Neural crest cell (in vitro differentiated cells): ENCODE measurements at places on chromosomes 5 and 9.
A peak's percentile ranks its signal among the peaks of the same experiment; 100 is the strongest.

GRCh38 chr9:124221676-124222075, 36.1 kb upstream of the NEK6 start:
- no peak overlapping the region for H3K27ac ChIP-seq
- H3K4me1 ChIP-seq: peaks cover 7% of the 10 kb centered on the region
- H3K4me3 ChIP-seq: no peak overlapping the region

DNA sequence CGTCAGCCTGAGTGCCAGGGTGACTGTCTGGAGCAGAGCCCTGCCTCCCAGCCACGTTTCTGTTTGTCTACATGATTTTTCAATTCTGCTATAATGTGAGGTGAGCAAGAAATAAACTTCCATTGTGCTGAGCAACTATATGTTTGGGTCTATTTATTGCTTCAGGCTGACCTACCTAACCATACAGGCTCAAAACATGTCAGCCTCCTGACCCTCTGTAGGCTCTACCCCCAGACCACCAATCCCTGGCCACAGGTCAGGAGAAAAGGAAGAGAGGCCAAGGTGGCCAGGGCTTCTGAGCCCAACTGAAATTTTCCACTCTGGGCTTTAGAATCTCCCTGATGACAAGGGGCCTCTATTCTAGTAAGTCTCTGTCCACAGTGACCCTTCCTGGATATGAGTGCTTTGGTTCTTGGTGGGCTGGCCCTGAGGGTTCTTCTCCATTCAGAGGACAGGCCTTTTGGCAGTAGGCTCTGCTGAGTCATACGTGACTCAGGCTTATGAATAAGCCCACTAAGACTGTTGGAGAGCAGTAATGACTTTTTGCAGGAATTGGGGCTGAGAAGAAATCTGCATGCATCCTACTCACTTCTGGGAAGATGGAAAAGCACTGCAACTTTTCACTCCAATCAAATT, 117.2 kb upstream of the TBCA start:
- no peaks in the 10 kb centered on the region for H3K36me3 ChIP-seq
- H3K27ac ChIP-seq: peak overlapping the region; percentile 44
- no peak overlapping the region for H3K4me3 ChIP-seq
- DNase-seq: no peak
- H3K27me3 ChIP-seq: no peaks in the 10 kb centered on the region

GRCh38 chr5:72145348-72145747, 38.1 kb downstream of the MAP1B start:
- H3K27me3 ChIP-seq: no peaks in the 10 kb centered on the region
- no peak overlapping the region for H3K4me3 ChIP-seq
- no peak for DNase-seq
- H3K4me1 ChIP-seq: peaks cover 80% of the 10 kb centered on the region
- no peak overlapping the region for H3K27ac ChIP-seq

- H3K4me3 ChIP-seq: no peak overlapping the region
- H3K4me1 ChIP-seq: no peaks in the 10 kb centered on the region
- no peak for DNase-seq
- no peaks in the 10 kb centered on the region for H3K27me3 ChIP-seq
- no peaks in the 10 kb centered on the region for H3K36me3 ChIP-seq
Observed at GRCh38 chr9:18393340-18394130, 80.4 kb upstream of the ADAMTSL1 start.

DNA sequence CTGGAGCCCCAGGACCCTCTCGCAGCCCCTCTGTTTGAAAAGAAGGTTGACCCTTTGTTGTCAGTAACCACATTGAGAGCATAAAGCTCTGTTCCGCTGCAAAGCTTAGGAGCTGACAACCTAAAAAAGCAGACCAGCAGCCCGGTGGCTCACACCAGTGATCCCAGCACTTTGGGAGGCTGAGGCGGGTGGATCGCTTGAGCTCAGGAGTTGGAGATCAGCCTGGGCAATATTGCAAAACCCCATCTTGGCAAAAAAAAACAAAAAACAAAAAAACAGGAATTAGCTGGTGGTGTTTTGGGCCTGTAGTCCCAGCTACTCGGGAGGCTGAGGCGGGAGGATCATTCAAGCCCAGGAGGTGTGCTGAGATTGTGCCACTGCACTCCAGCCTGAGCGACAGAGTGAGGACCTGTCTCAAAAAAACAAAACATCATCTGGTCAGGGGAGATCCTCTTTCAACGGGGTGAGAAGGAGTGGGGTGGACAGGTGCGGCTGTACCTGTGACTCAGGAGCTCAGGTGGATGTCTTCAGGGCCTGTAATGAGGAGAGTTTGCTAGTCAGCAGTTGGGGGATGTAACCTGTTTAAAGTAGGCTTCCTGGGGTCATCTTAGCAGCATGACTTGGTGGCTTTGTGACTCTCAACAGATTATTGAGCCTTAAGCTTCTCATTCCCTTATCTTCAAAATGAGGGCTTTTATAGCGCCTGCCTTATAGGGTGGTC, 694 bp upstream of the REEP2 start:
- peak overlapping the region; percentile 93 for H3K4me3 ChIP-seq
- peaks cover 3% of the 10 kb centered on the region for H3K36me3 ChIP-seq
- no peak for DNase-seq
- peaks cover 32% of the 10 kb centered on the region for H3K4me1 ChIP-seq

GRCh38 chr5:138257583-138257982, 16.8 kb downstream of the GFRA3 start:
- no peaks in the 10 kb centered on the region for H3K27me3 ChIP-seq
- no peak overlapping the region for H3K4me3 ChIP-seq
- H3K4me1 ChIP-seq: peaks cover 4% of the 10 kb centered on the region
- no peaks in the 10 kb centered on the region for H3K36me3 ChIP-seq
- no peak for DNase-seq

DNA sequence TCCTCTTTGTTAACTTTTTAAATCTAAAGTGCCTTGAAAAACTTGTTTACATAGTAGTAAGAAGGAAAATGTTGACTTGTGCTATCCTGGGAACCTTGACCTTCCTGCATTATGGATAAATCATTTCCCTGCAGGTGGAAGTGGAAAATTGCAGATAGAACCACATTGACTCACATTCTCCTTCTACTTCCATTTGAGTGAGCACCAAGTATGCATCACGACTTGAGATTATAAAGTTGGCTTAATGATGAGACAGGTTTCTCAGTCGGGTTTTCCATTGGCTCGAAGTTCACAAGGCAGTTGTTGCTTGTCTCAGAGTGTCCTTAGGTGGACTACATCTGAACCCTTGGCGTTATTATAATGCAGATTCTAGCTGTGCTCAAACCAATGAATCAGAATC, 39.9 kb downstream of the DOCK8 start:
- no peaks in the 10 kb centered on the region for H3K36me3 ChIP-seq
- H3K4me1 ChIP-seq: no peaks in the 10 kb centered on the region
- H3K4me3 ChIP-seq: no peak overlapping the region
- DNase-seq: no peak
- peaks cover 13% of the 10 kb centered on the region for H3K27me3 ChIP-seq

DNA sequence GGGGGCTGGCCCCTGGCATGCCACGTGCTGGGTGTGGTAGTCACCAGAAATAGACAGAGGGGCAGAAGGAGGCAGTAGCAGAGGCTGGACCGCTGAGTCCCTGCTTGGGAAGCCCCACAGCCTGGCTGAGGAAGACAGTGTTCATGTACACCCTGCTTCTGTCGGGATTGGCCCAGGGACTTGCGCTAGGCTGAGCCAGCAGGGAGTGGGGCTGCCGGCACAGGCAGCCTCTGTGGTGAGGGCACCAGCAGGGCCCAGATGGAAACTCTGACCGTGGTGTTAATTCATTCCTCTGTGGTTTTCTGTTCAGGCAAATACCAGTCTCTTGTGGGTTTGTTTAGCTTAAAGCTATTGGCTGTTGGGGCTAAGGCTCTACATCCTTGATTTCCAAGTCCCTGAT, 108.6 kb upstream of the RAD23B start:
- no peaks in the 10 kb centered on the region for H3K36me3 ChIP-seq
- H3K4me1 ChIP-seq: peaks cover 37% of the 10 kb centered on the region
- H3K27ac ChIP-seq: no peak overlapping the region
- H3K4me3 ChIP-seq: no peak overlapping the region

DNA sequence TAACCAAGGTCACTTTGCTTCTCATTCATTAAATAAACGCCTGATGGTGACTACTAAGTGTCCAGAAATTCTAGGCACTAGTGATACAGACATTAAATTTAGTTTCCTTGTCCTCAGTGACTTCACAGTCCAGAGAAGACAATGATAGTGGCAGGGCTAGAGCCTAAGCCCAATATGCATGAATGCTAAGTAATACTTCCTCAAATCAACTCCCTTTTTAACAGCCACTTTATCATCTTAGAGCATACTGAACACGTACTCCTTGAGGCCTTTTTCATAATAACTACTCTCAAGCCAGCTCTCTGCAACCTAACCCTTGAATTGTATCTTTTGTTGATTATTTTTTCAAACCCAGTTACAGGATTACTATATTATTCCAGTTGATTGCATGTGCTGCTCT, 74.1 kb downstream of the STX17 start:
- H3K36me3 ChIP-seq: no peaks in the 10 kb centered on the region
- H3K27ac ChIP-seq: no peak overlapping the region
- no peak for DNase-seq
- peaks cover 11% of the 10 kb centered on the region for H3K4me1 ChIP-seq

- H3K27ac ChIP-seq: peak overlapping the region; percentile 2
- no peak for DNase-seq
- H3K4me3 ChIP-seq: peak overlapping the region; percentile 17
- H3K27me3 ChIP-seq: no peaks in the 10 kb centered on the region
Observed at GRCh38 chr9:113454914-113455761, 8.4 kb upstream of the RGS3 start.

DNA sequence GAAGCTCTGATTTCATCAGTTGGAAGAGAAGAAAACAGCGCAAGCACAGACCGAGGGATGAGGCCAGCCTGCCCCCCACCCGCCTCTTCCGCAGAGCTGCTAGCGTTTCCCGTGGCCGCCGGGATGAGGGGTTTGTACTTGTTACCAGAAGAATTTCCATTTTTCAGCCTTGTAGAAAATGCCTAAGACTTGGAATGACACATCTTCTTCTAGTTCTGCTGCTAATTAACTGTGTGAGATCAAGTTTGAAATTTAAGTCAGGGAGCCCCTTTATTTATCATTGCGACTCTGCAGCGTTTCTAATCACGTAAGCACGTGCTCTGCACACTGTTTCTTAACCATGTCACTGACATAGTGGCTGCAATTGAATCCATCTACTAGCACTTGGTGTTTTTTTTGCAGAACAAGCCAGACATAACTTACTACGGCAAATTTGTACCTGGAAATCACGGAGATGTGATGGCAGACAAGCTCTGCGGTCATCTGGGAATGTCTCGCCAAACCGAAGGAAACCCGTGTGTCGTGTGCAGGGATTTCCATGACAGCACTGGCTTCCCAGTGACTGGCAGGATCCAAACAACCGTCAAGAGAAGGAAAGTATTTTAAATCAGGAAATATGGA, 41.8 kb upstream of the ROR2 start:
- no peaks in the 10 kb centered on the region for H3K36me3 ChIP-seq
- H3K4me3 ChIP-seq: no peak overlapping the region
- peaks cover 4% of the 10 kb centered on the region for H3K4me1 ChIP-seq
- no peak for DNase-seq
- H3K27me3 ChIP-seq: peaks cover 4% of the 10 kb centered on the region

DNA sequence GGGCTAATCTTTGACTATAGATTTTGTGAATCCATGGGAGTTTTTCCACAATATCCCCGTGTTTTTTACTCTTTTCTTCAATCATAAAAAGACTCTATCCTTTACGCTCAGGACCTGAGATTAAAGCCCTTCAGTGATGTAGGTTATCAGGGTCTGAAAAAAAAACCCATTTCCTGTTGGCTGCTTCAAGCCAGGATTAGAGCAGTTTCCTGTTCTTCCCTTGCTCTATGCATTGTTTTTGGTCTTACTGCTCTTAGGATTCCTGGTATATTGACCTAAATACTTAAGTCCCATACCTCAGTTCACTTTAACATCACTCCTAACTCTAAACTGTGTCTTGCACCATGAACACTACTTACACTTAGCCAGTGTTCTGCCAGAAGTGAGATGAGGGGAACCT, 319.3 kb upstream of the CHD1 start:
- H3K4me1 ChIP-seq: no peaks in the 10 kb centered on the region
- DNase-seq: no peak
- no peaks in the 10 kb centered on the region for H3K27me3 ChIP-seq
- H3K27ac ChIP-seq: no peak overlapping the region
- H3K4me3 ChIP-seq: no peak overlapping the region

GRCh38 chr5:113378959-113379541, 55.7 kb downstream of the TSSK1B start:
- no peak overlapping the region for H3K4me3 ChIP-seq
- no peaks in the 10 kb centered on the region for H3K36me3 ChIP-seq
- H3K27me3 ChIP-seq: no peaks in the 10 kb centered on the region
- no peaks in the 10 kb centered on the region for H3K4me1 ChIP-seq
- H3K27ac ChIP-seq: no peak overlapping the region
- peak; percentile 59 for DNase-seq

DNA sequence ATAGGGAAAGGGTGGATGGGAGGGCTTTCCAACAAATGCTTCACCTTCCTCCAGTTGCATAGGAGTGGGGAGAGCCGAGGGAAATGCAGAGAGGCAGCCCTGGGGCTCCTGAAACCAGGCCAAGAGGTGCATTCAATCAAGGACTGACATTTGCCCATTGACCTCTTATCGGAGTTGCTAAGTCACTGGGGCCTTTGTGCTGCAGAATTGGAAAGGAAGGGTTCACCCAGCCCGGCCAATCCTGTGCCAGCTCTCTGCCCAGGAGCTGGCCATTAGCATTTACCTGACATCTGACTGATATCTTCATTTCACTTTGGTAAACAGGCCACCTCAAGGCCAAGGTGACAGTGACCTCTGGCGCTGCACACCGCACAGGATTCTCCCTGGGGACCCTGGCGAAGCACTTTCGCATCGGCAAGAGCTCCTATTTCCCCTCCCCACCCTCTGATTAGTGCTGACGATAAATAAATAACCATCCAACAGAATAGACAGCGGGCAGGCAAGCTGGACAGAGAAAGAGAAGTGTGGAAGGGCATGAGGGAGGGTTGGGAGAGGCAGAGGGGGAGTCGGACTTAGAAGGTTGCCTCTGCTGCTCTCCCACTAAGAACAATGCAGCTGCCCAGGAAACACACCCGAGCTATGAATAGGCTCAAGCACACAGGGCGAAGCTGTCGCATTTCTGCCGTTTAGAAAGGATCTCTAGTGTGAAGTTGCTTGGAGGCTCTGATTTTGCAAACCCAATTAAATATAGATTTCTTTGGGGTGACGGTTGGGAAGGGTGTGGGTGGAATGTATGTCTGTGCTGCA, 57.0 kb upstream of the BOD1 start:
- peak overlapping the region; percentile 45 for H3K27ac ChIP-seq
- H3K36me3 ChIP-seq: no peaks in the 10 kb centered on the region
- H3K4me3 ChIP-seq: no peak overlapping the region
- peaks cover 35% of the 10 kb centered on the region for H3K4me1 ChIP-seq

DNA sequence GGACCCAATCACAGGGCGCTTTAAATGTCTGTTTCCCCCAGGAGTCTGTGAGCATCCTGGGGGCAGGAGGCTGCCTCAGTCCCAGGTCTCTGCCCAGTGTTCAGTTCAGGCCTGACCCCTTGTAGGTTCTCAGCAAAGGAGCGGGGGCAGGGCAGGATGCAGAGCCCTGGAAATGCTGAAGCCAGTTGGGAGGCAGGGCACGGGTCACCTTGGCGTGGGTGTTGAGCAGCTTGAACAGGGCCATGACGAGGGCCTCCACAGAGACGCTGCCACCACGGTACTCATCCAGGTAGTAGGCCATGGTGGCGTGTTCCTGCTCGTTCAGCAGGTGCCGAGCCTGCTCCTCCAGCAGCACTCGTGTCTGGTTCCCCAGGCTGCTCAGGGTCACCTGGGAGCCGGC, 36.3 kb upstream of the AKNA start:
- no peak overlapping the region for H3K4me3 ChIP-seq
- no peak for DNase-seq
- H3K27me3 ChIP-seq: no peaks in the 10 kb centered on the region

- DNase-seq: no peak
- H3K4me1 ChIP-seq: no peaks in the 10 kb centered on the region
- H3K4me3 ChIP-seq: no peak overlapping the region
Observed at GRCh38 chr9:33175649-33176325, 8.7 kb upstream of the B4GALT1 start.
